IMR-90 (cell line): ENCODE measurements at places on chromosomes 1 and 21.
A peak's percentile ranks its signal among the peaks of the same experiment; 100 is the strongest.

DNA sequence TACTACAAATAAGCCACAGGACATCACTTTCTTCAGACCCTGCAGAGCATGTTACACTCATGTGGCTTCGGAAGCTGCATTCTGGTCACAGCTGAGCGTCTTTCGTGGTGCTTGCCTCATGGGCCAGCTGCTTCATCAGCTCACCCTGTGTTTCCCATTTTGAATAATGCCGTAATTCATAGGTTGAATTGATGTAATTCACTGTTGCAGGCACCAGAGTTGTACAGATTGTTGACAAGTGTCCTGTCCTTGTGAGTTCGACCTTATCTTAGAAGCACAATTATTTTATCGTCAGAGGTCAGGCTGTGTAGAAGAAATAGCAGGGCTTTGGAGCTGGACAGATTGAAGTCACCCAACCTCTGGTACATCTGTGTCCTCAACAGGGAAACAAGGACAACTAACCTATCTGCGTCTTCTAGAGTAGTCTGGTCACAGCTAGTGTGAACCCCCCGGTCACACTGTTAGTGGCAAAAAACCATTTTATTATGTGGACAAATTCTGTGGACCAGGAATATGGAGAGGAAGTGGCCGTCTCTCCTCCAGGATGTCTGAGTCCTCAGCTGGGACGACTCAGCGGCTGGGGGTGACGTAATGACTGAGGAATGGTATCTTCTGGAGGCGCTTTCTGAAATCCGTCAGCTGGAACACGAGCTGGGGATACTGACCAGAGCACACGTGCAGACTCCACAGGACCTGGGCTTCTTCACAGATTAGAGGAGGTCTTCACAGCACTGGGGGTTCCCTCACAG, 17.8 kb downstream of the PKNOX1 start:
- H3K4me1 ChIP-seq: peaks cover 28% of the 10 kb centered on the region
- H3K27ac ChIP-seq: peak overlapping the region; percentile 91
- no peaks in the 10 kb centered on the region for H3K36me3 ChIP-seq
- H3K4me3 ChIP-seq: no peak overlapping the region
- H3K27me3 ChIP-seq: no peaks in the 10 kb centered on the region

DNA sequence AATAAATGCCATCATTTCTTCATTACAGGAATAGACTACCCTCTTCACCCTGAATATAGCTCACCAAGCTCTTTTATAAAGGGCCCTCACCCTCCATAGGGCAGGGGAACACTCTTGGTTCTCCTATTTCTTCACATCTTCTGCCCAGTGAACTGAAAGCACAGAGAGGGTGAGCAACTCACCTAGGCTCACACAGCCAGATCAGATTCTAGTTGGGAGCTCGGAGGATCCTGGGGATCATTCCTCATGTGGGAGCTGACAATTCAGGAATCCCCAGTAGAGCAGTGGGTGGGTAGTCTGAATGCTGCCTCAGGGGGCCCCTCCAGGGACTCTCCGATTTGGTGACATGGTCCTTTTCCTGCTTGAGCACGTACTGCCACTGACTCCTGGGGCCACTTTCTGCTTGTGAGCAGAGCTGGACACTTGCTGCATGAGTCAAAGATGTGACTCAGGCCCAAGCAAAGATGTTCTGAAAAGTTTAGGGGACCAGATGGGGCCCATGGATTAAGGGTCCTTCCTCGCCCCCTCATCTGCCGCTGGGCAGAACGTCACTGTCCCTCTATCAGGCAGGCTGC, 63.7 kb upstream of the WNT4 start:
- no peaks in the 10 kb centered on the region for H3K36me3 ChIP-seq
- H3K4me3 ChIP-seq: no peak overlapping the region

- H3K27ac ChIP-seq: no peak overlapping the region
- no peaks in the 10 kb centered on the region for H3K4me1 ChIP-seq
- DNase-seq: peak; percentile 16
These were observed 198.4 kb downstream of the HHAT start for GRCh38 chr1:210527091-210527490.

DNA sequence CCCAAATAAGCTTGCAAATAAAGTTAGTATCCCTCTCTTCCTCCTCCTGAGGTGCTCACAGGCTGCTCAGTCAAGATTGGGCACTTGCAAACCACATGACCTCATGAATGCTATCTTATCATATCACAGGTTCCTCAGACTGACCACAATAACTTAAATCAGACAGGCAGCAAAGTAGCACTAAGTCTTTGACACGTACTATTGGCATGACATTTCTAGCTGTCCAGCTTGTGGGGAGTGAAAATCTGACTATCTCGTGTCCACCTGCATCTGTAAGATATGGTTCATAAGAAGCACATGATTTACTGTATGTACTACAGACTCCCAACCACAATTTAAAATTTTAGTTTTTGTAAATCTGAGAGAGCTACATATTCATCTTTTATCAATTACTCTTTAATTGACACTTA, 58.0 kb upstream of the GFI1 start:
- DNase-seq: peak; percentile 23
- peaks cover 3% of the 10 kb centered on the region; the same call in 1 of the 2 replicates for H3K4me1 ChIP-seq
- no peaks in the 10 kb centered on the region for H3K27me3 ChIP-seq
- no peaks in the 10 kb centered on the region for H3K36me3 ChIP-seq
- no peak overlapping the region for H3K27ac ChIP-seq

GRCh38 chr1:226407497-226408284, at the start of gene PARP1:
Gene PARP1 (minus strand): TSS chr1:226408093. CDS start chr1:226407929, 164 bp downstream.
- peaks cover under 1% of the 10 kb centered on the region; the same call in 1 of the 2 replicates for H3K36me3 ChIP-seq
- peak within 1 kb of the TSS; percentile 61 for H3K27ac ChIP-seq
- H3K4me3 ChIP-seq: peak within 1 kb of the TSS; percentile 59
- H3K27me3 ChIP-seq: 0 out of 2 replicates have a peak, but pooled peaks cover 2% of the 10 kb centered on the region
- peak; percentile 65 for DNase-seq

- no peaks in the 10 kb centered on the region for H3K4me1 ChIP-seq
- H3K4me3 ChIP-seq: no peak overlapping the region
- no peak overlapping the region for H3K27ac ChIP-seq
- H3K27me3 ChIP-seq: no peaks in the 10 kb centered on the region
- DNase-seq: no peak
These were observed 61.3 kb upstream of the GPR153 start for GRCh38 chr1:6322161-6322560.

DNA sequence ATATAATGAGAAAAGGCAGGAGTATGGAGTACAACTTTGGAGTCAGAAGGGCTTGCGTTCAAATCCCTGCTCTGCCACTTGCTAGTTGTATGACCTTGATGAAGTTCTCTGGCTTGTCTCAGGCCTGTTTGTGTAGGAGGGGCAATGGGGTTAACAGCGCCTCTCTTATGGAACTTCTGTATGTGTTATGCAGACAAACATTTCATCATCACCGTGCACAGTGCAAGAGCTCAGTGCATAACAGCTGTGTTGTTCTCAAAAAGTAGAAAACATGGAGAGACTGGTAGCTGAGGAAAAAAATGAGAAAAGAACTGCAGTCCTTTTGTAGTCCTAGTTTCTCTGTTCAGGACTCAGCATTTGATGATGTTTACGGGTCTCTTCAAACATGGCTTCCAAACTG, 10.4 kb upstream of the ZNF648 start:
- H3K27me3 ChIP-seq: no peaks in the 10 kb centered on the region
- H3K27ac ChIP-seq: no peak overlapping the region
- no peak overlapping the region for H3K4me3 ChIP-seq

DNA sequence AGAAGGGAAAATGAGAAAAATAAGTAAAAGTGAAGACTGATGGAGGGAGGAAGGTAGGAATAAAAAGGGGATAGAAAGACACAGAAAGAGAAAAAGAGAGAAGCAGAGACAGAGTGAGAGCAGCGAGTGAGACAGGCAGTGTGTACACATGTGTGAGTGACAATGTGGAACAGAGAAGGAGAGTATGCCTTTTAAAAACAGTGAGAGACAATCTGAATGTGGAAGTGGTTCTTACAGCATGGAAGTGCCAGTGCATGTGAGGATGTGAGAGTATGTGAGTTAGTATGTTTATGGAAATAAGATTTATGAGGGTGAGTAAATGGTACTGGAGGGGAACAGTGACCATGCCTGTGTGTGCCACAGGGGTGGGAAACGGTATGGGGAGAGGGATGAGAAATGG, 1.2 kb downstream of the NEGR1 start:
- peak overlapping the region; percentile 22; the same call in 1 of the 2 replicates for H3K4me3 ChIP-seq
- H3K27ac ChIP-seq: no peak overlapping the region; the same call in 1 of the 2 replicates
- no peaks in the 10 kb centered on the region for H3K36me3 ChIP-seq
- no peaks in the 10 kb centered on the region for H3K27me3 ChIP-seq
- DNase-seq: peak; percentile 4

DNA sequence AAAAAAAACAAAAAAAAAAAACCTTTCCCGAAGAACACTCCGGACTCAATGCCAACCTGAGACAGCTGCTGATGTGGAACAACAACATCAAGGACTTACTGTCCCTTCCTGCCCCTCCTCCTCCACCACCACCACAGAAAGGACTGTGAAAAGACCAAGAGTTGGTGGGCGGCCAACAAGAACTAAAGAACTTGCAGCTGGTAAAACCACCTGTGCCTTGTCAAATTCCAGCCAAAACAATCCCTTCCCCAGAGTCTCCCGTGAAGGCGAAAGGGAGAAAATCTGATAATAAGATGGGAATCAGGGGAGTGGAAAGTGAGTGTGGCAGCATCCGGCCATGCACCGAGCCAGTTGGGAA, 88.9 kb downstream of the PROX1 start:
- no peaks in the 10 kb centered on the region for H3K4me1 ChIP-seq
- H3K27ac ChIP-seq: no peak overlapping the region
- no peaks in the 10 kb centered on the region for H3K36me3 ChIP-seq
- no peak for DNase-seq
- H3K4me3 ChIP-seq: no peak overlapping the region

DNA sequence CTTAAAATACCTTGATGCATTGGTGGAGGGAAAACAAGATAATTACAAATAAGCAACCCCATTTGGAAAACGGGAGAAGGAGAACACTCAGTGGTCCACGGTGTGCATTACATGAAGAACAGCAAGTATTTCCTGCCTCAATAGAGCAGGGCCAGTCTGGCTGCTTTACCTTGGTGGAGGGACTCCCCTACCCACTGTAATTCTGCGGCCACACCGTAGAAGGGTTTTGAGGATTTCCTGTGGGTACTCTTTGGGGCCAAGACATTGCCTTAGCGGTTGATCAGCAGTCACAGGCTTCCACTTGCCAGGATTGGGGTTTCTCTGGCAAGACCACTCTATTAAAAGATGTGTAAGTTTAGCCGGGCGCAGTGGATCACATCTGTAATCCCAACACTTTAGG, 16.3 kb upstream of the TMEM54 start:
- H3K4me1 ChIP-seq: 0 out of 2 replicates have a peak, but pooled peaks cover 1% of the 10 kb centered on the region
- H3K27me3 ChIP-seq: no peaks in the 10 kb centered on the region
- DNase-seq: no peak
- H3K4me3 ChIP-seq: no peak overlapping the region
- no peaks in the 10 kb centered on the region for H3K36me3 ChIP-seq

DNA sequence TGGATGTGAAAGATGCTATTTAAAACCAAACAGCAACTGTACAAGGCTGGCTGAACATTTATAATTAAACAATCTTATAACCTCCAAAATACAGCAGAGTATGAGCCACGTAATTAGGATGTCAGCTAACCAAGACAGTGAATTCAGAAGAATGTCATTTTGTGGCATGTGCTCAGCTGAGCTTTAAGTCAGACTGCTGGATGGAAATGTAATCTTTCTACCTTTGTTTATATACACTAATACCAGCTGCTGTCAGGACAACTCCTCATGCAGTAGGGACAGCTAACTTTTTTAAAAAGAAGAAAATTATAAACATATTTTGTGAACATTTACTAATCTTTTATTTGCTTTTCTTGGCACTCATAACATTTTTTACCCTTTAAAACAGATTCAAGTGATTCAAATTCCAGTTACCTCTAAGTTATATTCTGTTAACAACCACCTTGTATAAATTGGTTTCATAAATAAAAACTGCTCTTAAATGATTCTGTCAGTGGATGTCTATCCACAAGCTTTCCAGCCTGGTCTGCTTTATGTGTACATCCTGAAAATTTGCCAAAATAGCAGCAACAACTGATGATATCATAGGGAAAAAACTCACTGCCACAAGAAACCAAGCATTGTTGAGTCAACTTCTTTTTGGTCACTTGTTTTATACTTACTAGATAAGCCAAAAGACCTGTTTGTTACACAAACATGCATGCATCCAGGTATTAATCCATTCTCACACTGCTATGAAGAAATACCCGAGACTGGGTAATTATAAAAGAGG, 36.1 kb downstream of the DPH5 start:
- peak overlapping the region; percentile 61; the same call in 1 of the 2 replicates for H3K27ac ChIP-seq
- no peaks in the 10 kb centered on the region for H3K27me3 ChIP-seq
- peaks cover 8% of the 10 kb centered on the region for H3K4me1 ChIP-seq

DNA sequence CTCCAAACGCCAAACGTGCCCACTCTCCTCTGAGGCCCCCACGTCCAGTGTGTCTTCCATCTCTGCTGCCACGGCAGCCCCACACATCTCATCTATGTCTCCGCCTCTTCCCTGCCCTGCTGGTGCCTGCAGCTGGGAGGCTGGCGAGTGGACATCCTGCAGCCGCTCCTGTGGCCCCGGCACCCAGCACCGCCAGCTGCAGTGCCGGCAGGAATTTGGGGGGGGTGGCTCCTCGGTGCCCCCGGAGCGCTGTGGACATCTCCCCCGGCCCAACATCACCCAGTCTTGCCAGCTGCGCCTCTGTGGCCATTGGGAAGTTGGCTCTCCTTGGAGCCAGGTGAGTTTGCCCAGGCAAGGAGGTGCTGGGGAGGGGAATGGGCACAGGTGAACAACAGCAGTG, 8.6 kb downstream of the ADAMTSL4 start:
- H3K36me3 ChIP-seq: peaks cover 5% of the 10 kb centered on the region
- peaks cover 20% of the 10 kb centered on the region for H3K4me1 ChIP-seq
- H3K27ac ChIP-seq: no peak overlapping the region
- H3K27me3 ChIP-seq: no peaks in the 10 kb centered on the region
- no peak for DNase-seq
- H3K4me3 ChIP-seq: no peak overlapping the region

GRCh38 chr1:173666646-173667045, 3.0 kb downstream of the ANKRD45 start:
- DNase-seq: peak; percentile 50
- H3K4me1 ChIP-seq: no peaks in the 10 kb centered on the region
- H3K27me3 ChIP-seq: peaks cover 15% of the 10 kb centered on the region
- no peak overlapping the region for H3K4me3 ChIP-seq

GRCh38 chr21:36255663-36256062, 64.3 kb upstream of the MORC3 start:
- H3K27ac ChIP-seq: no peak overlapping the region
- H3K36me3 ChIP-seq: peaks cover 5% of the 10 kb centered on the region
- no peaks in the 10 kb centered on the region for H3K4me1 ChIP-seq
- no peaks in the 10 kb centered on the region for H3K27me3 ChIP-seq
- no peak overlapping the region for H3K4me3 ChIP-seq

DNA sequence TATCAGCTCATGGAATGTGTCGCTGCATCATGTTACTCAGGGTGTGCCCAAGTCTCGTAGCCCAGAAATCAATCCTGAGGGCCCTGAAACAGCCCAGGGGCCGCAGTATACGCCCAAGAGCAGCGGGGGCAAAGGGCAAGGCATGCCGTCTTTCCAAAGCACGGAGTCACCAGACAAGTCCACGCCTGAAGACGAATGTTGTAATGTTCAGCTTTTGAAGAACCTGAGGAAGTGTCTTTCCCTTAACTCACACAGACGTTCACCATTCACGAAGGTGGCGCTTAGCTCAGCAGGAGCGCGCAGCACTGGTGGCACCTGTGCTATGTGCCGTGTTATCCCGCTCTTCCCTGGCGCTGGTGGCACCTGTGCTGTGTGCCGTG, 18.8 kb upstream of the PWP2 start:
- H3K27ac ChIP-seq: no peak overlapping the region
- no peaks in the 10 kb centered on the region for H3K27me3 ChIP-seq
- no peaks in the 10 kb centered on the region for H3K4me1 ChIP-seq
- H3K4me3 ChIP-seq: no peak overlapping the region
- no peak for DNase-seq
